ENCODE measurements at places on chromosomes 7 and 10.

DNA sequence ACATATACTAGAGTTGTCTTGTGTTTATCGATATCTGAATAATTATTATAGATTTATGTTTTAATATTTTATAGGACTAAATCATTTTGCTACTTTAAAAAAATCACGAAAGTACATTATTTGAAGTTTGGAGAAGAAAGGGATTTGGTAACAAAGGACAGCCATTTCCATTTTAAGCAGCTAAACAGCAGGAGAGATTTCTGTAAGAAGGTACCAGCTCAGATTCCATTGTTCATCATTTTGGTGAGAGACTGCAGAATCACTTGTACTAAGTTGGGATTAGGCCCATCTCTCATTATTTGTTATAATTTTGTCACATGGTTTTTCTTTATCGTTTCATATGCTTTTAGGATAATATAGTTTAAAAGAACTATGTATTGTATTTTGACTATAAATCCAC, 46.7 kb downstream of the PALS2 start:
- no peak for DNase-seq

DNA sequence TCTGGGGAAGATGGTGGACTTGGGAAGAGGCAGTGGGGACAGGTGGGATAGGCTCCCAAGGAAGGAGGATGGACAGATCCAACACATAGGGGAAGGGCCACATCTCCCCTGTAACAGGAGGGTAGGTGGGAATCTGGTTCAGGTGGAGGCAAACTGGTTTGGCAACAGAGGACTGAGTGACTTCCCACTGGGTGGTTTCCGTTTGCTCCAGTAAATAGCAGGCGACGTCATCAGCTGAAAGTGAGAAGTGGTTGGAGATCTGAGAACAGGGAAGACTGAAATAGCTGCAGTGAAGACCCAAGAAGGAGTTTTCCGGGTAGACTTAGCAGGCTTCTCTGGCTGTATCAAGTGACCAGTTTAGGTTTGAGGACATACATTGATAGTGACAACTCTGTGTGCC, 504.4 kb downstream of the GALNT17 start:
- no peak for DNase-seq

DNA sequence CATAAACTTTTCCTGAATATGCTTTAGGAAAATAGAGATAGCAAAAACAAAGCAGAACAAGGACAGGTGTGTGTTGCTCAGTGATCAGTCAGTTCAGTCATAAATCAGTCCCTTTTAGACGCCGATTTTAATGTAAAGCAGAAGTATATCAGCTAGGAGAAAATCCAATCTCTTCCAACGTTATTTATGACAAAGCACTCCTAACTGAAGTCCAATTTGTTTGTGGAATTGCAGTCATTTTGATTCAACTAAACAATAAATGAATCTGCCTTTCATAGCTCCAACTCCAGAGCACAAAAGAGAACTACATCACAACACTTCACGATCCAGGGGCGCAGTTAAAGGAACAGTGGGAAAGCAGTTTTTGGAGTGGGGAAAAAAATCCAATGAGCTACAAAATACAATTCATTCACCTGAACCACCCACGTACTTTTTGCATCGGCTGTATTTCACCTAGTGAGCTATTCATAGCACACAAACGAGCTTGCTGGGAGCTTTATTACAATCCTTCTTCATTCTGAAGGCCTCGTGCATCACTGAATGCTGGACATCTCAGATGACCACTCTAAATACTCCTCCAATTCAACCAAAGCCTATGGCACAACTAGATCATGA, 151.3 kb downstream of the LRRN3 start:
- no peak for DNase-seq

DNA sequence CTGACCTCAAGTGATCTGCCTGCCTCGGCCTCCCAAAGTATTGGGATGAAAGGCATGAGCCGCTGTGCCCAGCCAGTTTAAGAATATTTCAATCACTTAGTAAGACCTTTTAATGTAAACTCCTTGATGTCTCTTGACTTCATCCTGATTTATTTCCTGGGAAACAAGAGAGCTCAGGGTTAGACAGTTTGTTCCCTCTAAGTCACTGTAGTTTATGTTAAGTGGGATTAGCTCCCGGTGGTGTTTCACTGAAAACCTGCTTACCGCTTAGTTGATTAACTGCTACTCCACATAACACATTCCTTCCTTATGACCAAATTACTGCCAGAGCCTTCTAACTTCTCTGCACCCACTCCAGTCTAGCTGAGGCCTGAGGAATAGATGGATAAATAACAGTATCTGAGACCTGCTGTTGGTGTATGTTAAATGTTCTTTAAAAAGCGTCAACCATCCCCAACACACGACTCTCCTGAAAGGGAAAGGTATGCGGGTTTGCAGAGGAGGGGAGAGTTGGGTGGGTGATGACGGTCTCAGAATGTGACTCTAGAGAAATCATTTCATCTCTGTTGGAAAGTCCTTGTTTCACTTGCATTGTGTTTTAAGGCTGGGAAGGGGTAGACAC, 48.7 kb downstream of the CREB3L2 start:
- DNase-seq, result peak; percentile 57

- peak; percentile 97 for DNase-seq
Observed at GRCh38 chr7:117132321-117133120, 179.2 kb downstream of the ST7 start.

DNA sequence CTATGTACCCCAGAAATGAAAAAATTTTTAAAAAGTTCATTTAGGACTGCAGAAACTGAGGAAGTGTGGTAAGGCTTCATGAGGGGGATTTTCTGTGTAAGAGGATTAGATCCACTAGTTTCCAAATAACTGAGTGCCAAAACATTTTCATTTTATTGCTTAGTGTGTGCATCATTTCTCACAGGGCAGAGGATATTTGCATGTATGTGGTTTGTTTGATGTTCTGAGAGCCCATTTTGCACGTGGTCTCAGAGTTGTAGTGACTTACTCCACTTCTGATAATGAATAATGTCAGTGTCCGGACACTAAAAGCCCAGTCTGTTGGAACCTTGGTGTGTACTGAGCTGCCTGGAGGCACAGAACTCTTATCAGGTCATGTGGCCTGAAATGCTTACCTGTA, 299.9 kb downstream of the AUTS2 start:
- no peak for DNase-seq

- DNase-seq, result no peak
Observed at GRCh38 chr7:70622936-70623335, 509.0 kb upstream of the GALNT17 start.

GRCh38 chr7:17447728-17448478, 149.5 kb downstream of the AHR start:
- no peak for DNase-seq

- no peak for DNase-seq
Observed at GRCh38 chr10:106520698-106521097, 643.8 kb downstream of the SORCS1 start.

- no peak for DNase-seq
Observed at GRCh38 chr7:5838761-5839500, 41.7 kb upstream of the OCM start.

DNA sequence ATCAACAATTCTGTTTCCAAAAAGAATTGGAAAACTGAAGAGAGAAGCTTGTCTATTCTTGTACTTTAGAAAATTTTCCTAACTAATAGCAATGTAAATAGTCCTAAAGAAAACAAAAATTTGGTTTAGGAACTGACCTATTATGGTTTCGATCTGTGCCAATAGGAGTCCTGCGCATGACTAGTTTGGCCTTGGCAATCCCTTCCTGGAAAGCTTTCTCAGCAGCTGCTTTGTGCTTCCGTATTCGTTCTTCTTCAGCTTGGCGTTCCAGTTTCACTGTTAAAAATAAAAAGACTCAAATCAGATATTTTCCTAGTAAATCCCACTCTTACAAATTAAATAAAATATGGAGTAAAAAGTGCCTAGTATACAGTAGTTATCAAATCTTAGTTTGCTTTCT, 36.6 kb downstream of the FZD9 start:
- DNase-seq, result no peak

DNA sequence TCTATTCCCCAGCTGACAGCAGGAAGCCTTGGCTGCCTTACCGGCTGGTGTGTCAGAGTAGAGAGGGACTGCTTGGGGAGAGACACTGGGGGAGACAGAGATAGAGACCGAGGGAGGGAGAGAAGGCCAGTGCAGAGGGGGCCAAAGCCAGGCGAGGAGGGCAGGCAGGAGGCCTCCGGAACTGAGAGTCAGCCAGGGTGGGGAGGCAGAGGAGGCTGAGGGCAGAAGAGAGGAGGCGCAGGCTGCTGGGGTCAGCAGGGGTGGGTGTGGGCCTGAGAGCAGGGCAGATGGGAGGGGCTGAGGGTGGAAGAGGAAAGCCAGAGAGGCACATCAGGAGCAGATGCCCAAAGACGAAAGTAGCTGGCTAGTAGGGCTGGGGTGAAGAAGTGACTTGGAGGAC, 57.2 kb upstream of the PAX2 start:
- no peak for DNase-seq

- DNase-seq, result peak; percentile 10
Observed at GRCh38 chr10:113475381-113475807, 77.5 kb upstream of the HABP2 start.

DNA sequence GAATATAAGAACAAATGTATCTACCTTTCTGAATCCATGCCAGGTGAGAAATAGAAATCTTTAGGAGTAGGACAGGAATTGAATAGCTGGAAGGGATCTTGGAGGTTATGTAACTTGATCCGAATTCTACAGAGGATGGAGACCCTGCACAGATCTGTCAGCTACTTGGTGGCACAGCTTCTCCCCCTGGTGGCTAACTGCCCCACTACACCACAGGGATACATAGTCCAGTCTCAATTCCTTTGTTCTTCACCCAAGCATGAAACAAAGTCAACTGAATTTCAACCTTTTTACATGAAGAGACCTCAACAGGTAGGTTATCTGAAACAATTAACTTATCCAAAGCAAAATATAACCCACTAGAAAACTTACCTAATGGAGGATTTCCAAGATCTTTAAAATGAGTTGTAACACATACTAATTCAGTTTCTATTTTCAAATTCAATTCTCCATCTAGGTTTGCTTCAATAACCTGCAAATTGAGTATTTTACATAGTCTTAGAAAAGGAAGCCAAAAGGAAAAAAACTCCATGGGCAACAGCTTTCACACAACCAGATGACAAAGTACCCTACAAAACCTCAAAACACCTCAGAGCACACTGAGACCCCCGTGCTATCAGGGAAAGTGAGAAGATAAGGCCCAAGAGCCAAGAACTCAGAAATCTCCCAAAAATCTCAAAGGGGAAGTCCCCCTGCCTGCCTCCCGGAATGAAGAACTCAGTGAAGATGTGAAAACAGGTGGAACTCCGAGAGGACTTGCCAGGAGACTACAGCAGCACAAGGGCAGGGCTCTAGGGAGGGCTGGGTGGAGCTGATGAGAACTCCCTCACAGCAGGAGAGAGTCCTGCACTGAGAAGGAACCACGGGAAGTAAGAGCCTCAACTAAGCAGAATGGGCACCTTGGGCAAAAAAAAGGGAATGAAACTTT, 10.3 kb downstream of the HUS1 start:
- peak; percentile 73 for DNase-seq

- DNase-seq, result no peak
Observed at GRCh38 chr7:81693080-81693479, 76.8 kb downstream of the HGF start.

DNA sequence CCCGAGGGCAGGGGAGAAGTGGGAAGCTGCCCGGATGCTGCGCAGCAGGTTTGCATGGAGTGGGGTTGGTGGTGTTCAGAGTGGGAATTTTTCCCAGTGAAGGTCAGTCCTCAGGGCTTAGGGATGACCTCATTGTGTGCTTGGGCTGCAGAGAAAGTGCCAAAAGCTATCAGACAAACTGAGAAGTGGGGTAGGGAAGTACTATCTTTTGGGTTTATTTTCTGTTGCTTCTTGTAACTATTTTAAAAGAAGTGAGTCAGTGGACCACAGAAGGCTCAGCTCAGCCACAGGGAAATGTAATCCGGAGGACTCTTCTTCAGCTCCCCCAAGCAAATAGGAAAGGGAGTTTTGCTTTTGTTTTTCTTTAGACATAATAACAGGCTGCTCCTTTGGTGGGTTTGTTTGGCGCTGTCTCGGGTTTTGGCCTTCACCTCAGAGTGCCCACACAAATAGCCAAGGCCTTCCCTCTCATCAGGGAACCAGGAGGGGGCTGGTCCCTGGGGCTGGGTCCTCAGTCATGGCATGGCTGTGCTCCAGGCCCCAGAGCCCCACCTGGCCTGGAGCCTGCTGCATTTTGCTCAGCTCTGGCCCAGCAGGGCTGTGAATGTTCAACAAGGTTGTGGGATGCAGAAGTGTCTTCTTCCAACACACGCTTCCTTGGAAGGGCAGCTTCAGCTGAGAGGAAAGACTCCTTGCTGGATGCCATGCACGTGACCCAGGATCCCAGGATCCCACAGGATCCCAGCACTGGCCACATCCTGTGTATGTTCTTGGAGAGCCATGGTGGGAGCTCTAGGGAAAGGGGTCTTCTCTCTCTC, 5.4 kb upstream of the FAM170B start:
- peak; percentile 66 for DNase-seq

DNA sequence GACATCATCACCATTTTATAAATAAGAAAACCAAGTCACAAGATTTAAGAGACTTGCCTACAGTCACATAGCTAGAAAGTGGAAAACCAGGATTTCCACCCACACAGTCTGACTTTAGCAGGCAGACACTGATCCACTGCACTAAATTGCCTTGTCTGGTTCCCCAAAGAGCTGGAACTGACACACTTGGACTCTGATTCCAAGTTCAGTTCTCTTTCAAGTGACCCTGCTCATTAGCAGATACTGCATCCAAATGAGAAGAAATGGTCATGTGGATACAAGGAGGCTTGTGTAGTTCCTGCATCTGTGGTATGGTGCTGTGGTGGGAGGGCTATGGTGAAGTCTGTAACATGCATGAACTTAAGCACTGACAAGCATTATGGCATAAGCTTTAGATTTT, 180.1 kb upstream of the MKLN1 start:
- DNase-seq, result no peak

DNA sequence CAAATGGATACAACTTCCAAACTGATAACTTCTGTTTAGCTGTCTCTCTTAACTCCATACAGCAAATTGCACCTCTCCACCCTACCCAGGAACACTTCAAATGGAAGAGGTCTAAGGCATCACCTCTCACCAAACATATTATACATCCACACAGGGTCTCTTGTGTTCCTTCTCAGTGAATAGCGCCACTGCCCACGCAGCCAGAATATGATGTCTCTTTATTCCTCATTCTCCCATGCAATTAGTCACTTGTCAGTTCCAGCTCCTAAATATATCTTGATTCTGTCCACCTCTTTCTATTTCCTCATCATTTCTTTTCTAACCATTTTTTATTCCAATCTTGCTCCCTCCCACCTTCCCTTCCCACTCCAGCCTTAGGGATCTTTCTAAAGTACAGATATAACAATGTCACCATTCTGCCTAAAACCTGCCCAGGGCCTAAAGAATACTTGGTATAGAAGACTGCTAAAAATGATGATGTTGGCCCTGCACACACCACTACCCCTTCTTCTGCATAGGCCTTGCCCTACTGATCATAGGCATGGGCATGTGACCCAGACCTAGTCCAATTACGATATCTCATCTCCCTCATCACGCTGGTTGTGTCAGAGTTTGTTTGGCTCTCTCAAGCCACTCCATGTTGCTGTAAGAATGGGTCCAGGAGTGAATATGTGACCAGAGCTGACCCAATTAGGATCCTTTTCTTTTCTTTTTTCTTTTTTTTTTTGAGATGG, 5.7 kb upstream of the TSPAN14 start:
- no peak for DNase-seq

All from cardiac fibroblast (primary cell).